ENCODE measurements at places on chromosomes 2 and 18.

GRCh38 chr2:33581872-33582271 lies 17.2 kb downstream of the FAM98A start:
- no peak for DNase-seq

DNA sequence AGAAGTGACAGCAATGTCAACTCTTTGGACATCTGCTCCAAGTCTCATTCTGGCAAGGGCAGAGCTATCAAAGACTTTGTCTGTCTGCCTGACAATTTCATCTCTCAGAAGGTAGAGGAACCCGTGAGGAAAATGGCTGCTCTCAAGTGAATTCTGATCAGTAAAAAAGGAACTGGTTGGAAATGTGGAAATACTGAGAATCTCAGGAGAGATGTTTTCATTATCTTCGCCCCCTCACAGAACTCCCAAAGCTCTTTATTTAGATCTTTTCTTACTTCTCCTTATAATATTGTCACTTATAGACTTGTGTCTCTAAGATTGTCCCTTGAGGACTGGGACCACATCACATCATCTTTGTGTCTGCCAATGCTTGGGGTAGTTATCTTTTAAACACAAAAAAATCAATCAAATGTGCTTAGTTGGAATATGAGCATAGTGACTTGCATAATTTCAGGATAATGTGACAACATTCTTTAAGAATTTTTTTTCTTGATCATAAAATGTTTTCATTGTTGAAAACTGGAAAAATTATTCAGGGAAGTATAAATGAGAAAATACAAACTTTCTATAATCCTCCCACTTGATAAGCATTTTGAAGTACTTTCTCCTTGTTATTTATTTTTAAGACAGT lies 68.2 kb upstream of the ITGB6 start:
- no peak for DNase-seq

GRCh38 chr2:221318376-221319130 lies 253.6 kb downstream of the EPHA4 start:
- DNase-seq: no peak

- no peak for DNase-seq
Measured at GRCh38 chr2:141508806-141509595, 621.8 kb downstream of the LRP1B start.

DNA sequence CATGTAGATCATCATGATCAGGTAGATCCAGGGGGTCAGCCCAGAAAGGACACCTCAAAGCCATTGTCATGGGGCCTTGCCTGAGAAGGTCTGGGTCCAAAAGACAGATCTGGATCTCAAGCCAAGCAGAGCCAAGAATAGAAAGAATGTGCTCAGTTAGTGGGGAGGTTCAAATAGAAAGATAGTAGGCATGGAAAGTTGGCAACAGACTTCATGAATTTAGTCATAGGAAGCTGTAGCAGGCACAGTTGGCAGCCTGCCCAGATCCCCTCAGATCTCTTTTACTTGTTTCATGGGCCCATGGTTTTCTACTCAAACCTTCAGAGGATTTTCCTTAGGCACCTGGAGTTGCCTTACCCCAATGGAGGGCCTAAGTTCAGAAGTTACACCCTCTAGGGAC lies 767.0 kb downstream of the SLC4A3 start:
- no peak for DNase-seq

DNA sequence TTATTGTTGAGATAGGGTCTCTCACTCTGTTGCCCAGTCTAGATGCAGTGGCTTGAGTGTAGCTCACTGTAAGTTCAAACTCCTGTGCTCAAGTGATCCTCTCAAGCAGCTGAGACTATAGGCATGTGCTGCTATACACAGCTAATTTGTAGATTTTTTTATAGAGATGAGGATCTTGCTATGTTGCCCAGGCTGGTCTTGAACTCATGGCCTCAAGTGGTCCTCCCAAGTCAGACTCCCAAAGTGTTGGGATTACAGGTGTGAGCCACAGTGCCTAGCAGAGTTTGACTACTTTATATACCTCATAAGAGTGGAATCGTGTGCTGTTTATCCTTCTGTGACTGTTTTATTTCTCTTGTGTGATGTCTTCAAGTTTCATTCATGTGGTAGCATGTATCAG lies 60.3 kb downstream of the TANC1 start:
- no peak for DNase-seq

DNA sequence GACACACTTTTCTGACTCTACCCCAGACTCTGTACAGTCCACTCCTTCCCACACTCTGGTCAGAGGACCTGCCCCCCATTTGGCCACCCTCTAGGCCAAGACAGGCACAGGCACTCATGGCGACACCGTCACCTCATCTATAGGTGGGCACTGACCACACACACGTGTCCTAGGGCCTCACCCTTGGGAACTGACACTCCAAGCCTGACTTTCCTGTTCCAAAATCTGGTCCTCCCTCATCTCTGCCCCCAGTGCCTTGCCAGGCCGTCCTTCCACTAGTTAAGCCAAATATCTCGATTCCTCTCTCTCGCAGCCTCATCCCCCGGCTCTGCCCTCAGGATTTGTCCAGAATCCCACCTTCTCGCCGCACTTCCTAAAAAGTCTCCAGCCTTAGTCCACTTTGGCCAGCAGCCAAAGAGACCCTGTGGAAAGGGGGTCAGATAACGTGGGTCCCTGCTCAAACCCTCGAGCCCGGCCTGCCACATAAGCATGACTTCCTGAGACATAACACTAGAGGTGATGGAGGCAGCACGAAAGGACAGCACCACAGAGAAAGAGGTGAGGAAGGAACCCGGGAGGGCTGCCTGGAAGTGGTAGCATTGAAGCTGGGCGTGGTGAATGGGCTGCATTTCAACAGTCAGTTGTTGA lies 105.8 kb upstream of the OTOS start:
- DNase-seq: no peak

GRCh38 chr2:239033801-239034560 lies 186.1 kb downstream of the TWIST2 start:
- no peak for DNase-seq

- no peak for DNase-seq
Measured at GRCh38 chr2:129192117-129192516, 787.3 kb upstream of the RAB6C start.

- no peak for DNase-seq
Measured at GRCh38 chr18:77091366-77091765, 41.2 kb downstream of the MBP start.

DNA sequence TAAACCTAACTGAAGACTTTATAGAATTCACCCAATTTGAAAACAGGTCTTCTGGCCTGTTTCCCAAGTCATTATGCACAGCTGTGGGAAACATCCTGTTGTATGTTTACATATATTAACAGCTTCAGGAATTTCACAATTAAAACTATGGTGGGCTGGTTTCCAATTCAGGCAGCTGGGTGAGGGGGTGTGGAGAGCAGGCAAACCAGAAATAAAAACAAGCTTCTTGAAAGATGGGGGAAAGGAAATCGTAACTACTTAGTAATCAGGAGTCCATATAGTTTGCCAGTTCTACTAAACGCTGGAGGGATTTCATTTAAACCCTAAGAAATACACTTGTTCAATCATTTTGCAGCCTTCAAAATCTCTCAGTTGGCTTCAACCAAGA lies 22.8 kb downstream of the ATP8B1 start:
- DNase-seq: no peak

DNA sequence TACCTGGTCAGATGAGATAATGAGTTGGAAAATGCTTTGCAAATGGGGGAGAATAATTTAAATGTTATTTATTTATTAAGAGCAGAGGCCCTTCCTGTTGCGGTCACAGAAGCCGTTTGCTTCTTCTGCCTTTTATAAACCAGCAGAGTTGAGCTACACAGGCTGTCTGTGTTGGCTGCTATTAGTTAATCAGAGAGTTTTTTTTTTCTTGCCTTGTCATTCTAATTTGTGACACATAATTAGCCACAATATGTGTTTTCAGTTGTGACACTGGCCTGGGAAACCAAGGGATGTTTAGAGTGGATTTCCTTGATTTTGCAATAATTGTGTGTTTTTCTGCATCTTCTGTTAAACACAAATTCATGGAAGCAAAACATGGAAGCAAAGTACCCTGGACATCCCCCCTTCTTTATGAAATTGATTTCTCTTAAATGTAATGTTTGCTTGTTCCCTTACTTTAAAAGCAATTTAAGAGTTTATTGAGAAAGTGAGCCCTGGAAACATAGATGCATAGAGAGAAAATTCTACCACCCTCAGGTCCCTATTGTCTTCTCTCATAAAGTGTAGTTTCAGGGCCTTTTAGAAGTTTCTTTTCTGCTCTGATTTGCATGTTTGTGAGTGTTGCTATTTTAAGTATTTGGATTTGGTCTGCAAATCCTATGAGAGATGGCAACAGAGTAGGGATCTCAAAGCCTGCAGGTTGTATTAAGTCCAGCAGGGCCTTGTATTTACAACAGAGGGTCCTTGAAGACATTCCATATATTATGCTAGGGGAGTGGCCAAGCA lies 22.8 kb upstream of the IL37 start:
- no peak for DNase-seq

GRCh38 chr18:54043484-54044251 lies 180.8 kb downstream of the MBD2 start:
- no peak for DNase-seq

GRCh38 chr2:24779116-24779515 lies 14.1 kb downstream of the PTRHD1 start:
- DNase-seq: no peak

DNA sequence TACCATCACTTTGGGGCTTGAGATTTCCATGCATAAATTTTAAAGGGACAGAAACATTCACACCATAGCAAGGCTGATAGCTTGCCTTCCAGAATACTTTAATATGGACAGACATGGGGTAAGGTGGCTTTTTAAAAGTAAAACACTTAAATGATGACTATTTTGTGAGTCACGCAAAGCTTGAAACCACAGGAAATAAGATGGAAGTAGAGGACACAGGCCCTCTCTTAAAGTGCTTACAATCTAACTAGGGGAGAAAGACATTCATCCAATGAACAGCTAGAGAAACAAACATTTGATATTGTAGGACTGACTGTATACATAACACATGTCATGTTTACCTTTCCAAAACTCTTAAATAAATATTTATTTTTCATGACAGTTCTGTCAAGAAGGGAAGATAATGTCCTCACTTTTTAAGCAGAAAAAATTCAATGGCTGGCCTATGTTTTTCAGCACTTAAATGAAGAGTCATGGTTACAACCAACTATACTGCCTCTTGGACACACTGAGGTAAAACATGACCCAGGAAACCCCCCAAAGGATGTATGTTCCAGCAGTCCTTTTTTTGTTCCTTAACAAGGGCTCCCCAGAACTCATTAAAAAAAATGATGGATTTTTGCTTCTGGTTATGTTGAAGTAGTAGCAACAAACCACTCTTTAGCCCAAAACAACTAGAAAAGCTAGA lies 120.0 kb upstream of the RBMS1 start:
- no peak for DNase-seq

- no peak for DNase-seq
Measured at GRCh38 chr18:75031717-75032317, 177.1 kb downstream of the PTGR3 start.

DNA sequence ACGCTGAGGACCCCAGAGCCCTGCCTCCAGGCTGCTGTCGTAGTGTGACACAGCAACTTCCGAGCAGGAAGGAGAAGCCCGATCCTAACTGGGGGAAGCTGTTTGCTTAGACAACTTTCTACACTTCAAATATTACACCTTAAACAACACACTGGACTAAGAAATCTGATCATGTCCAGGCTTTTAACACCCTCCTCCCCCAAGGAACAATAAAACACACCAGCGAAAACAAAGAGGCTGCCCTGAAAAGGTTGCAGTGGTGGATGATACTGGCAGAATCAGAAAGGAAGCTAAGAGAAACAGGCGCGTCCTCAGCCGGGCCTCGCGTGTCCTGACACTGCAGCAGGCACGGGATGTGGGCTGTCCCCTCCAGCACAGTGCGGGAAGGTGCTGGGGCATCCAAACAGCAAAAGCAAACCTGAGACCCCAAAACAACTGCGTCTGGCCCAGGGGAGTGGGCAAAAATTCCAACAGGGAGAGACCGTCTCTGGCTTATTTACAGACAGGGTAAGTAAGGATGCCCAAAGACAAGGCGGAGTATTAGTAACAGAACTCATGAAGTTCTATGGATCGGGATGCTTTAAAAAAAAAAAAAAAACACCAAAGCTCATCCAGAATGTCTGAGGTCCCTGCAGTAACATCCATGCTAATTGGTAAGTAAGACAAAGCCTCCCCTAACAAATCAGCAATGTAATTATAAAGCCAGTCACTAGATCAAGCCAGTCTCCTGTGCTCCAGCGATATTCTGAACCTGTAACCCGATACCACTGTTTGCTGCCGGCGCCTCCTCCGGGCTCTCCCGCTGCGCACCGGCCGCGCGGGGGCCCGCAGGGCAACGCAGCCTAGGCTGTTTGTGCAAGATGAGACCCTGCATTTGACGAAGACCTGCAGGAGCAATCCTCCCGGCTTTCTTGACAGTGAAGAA lies 9.0 kb downstream of the SERTAD2 start:
- peak; percentile 96 for DNase-seq
